ENCODE measurements at places on chromosomes 13 and 19.
A peak's percentile ranks its signal among the peaks of the same experiment; 100 is the strongest.

GRCh38 chr13:110195547-110196485, 111.1 kb downstream of the COL4A1 start:
- no peak for DNase-seq

GRCh38 chr19:4586245-4586644, 26.8 kb upstream of the SEMA6B start:
- no peak for DNase-seq

DNA sequence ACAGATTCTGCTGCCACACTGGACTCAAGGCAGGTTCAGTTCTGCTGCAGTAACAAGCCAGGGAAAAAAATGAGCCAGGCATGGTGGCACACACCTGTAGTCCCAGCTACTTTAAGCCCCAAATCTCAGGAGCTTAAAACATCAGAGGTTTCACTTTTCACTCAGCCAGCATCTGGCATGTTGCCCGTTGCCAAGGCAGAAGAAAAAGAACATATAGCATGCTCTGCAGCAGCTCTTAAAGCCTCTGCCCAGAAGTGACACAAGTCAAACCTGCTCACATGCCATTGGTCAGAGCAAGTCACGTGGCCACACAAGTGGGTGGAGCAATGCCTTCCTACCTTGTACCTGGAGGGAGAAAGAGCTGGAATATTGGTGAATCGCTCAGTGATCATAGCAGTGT, 14.7 kb upstream of the ADGRE5 start:
- peak; percentile 85 for DNase-seq

DNA sequence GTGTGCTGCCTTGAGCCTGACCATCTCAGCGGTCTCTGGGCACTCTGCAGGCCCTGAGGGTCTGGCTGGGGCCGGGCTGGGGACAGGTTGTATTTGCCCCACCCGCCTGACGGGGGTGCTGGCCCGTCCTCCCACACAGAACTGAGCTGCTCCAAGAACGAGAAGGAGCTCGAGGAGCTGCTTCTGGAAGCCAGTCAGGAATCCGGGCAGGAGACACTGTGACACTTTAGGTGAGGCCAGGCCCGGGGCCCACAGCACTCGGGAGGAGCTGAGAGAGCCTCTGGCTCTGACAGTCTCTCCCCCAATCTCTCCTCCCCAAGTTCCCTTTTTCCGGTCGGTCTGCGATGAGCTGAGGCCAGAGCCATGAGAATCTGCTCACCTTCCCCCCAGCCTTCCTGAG, 14.5 kb downstream of the NKPD1 start:
- no peak for DNase-seq

DNA sequence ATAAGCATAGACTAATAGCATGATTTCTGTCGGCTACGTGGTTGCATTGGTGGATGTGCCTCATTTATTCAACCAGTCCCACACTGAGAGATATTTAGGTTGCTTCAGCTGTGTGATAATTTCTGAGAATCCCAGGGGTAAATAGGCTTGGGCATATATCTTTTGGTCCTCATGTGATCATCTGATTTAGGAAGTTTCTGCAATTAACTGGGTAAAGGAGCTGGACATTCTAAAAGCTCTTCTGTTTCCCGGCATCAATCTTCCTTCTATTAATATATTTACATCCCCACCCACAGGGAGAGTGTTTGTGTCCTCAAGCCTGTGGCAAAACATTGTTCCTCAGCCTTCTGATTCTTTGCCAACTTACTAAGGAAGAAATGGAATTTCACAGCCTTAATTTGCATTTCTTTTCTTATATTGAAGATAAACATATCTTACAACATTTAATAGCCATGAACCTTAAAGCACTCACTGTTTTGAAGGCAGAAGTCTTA, 431.6 kb downstream of the RFC3 start:
- DNase-seq, result no peak

- DNase-seq, result peak; percentile 27
Measured at GRCh38 chr19:46919324-46919723, 58.5 kb downstream of the ARHGAP35 start.

- no peak for DNase-seq
Measured at GRCh38 chr19:3479834-3480215, 500 bp downstream of the SMIM24 start.

DNA sequence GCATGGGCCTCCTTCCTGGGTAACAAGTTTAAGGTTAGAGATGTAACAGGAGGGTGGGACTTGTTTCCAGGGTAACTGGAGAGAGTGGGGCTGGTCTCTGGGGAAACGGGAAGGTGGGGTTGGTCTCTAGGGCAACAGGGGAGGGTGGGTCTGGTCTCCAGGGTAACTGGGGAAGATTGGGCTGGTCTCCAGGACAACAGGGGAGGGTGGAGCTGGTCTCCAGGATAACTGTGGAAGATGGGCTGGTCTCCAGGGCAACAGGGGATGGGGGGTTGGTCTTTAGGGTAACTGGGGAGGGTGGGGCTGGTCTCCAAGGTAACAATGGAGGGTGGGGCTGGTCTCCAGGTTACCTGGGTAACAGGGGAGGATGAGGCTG, 36.5 kb downstream of the SPTBN4 start:
- DNase-seq, result no peak

DNA sequence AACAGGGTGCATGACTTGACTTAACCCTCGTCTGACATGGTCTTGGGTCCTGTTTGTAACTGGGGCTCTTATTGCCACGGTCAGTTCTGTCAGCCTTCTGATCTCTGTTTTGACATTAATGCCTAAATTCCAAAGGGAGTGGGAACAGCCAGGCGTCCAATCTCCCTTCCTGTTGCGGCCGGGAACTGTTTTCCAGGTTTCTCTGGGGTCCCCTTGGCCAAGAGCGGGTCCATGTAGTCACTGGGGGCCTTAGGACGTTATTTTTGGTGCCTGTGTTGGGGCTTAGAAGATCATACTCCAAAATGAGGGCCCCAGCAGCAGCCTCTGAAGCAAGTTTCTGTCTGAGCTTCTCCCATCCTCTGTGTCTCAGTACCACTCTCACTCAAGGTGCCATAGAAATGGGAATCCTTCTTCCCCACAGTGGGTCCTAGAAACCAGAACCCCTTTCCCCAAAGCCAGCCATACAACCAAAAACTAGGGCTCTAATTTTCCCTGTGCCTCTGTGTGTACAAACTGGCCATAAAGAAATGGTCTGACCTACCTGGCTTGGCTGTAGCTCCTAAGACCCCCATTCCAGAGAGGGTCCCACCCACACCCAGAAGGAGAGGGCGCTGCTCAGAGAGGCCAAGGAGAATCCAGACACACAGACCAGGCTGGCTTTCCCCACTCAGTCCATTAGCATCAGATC, 50.4 kb downstream of the C13orf46 start:
- DNase-seq, result no peak

GRCh38 chr13:99289674-99290337, 17.4 kb downstream of the GPR183 start:
- peak; percentile 47 for DNase-seq

DNA sequence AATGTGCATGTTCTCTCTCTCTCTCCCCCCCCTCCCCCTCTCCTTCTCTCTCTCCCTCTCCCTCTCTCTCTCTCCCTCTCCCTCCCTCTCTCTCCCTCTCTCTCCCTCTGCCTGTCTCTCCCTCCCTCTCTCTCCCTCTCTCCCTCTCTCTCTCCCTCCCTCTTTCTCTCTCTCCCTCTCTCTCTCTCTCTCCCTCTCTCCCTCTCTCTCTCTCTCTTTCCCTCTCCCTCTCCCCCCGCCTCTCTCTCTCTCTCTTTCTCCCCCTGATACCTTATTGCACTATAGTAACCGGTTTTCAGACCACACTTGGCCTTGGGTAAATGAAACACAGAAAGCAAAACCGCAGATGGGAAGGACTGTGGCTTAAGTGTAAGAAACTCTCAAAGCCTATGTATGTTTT, 34.7 kb upstream of the SPACA7 start:
- no peak for DNase-seq

DNA sequence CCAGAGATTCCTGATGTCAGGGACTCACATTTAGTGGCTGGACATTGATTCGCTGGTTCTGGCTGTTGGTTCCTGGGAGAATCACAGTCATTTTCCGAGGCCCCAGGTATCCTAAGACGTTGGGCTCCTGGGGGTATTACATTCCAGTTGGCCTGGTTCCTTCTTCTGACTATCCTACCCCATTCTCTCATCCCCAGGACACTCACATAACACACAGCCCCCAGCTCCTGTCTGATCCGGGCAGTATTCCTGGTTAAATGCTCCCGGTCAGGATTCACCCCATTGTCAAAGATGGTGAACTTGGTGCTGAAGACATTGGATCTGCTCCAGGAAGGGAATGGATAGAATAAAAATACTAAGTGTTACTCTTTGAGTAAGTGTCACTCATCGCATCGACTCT, 11.5 kb downstream of the PPP1R15A start:
- DNase-seq, result no peak

DNA sequence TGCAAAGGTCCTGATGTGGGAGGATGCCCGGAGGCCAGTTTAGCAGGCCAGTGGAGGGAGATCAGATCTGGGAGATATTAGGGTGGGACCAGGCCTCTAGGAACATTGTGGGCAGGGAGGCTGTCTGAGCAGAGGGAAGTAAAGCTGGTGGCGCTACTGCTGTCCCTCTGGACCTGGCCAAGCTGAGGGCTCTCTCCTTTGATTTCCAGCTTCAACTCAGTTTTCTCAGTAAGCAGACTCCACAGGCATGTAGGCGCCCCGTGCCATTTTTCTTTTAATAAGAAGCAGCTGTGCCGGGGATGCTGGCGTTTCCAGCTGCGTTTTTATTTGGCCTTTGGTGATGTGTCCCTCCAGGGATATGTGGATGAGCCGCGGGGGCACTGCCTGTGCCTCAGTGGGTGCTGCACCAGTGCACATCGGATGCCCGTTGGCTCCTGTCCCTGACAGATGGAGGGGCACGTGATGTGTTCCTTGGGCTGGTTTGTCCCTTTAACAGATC, 6.7 kb downstream of the DNM2 start:
- DNase-seq, result no peak

DNA sequence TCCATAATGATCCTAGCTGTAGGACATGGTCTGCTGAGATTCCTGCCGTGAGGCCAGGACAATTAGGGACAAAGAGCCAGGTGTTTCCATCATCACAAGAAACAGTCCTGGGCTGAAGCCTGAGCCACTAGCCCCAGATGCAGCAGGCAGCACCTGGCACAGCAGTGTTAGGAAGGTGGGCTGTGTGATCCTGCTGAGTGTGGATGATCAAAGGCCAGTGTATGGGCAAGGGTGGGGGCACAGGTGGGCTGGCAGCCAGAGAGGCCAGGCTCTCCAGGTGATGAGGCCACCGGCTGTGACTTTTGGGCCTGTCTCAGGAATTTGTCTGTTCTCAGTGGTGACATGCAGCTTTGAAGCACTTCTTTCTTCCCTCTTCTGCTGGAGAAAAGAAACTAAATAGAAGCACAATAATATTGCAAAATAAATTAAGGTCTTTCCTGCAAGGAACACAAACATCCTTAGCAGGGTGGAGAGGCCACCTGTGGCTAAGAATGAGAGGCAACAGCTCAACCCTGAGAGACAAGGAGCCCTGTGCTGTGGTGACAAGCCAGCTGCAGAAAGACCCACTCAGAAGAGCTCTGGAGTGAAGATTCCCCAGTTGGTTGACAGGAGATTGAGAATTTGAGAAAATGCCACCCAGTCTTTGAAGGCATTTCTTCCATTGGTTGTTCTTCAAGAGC, 127.6 kb downstream of the KATNAL1 start:
- DNase-seq, result no peak

GRCh38 chr19:17974551-17974950, 7.6 kb downstream of the KCNN1 start:
- no peak for DNase-seq

GRCh38 chr13:25153736-25154135, 18.4 kb downstream of the AMER2 start:
- DNase-seq, result no peak

Measured in stimulated activated CD4-positive, alpha-beta T cell treated with anti-CD3 and anti-CD28 coated beads, Interleukin-2, amount 100 ng/mL, for 24 hours (primary cell).